ENCODE measurements at places on chromosomes 4 and X. TPM values are rescaled to one million over a fixed set of nuclear protein-coding genes. Genes with fewer than 3 reads are reported as not detected.
A peak's percentile ranks its signal among the peaks of the same experiment; 100 is the strongest.

OTC gene
- not detected for total RNA-seq

STPG2 gene
- total RNA-seq, result 2.5 TPM

ZFYVE28 gene
- 0.44 TPM for total RNA-seq

UBA1 gene
- total RNA-seq, result 246 TPM

TLR10 gene
- not detected for total RNA-seq

ASMT gene
- 0.31 TPM for total RNA-seq

HAND2 gene
- 1.5 TPM for total RNA-seq

PLK4 gene
- 12.6 TPM for total RNA-seq

ODAM gene
- total RNA-seq, result not detected

DNA sequence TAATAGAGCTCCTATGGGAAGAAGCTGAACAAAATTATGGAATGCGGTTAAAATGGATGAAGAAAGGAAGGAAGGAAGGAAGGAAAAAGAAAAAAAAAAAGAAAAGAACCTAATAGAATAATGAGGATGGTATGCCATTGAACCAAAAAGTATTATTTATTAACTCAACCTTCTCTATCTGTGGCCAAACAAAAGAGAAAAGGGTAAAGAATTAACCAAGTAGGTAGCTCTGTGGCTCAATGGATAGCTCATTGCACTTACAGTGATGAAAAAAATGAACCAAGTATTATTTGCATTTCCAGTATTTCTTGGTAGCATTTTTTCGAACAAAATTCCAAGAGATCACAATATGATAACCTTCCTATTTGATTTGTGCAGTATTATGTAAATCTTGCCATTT lies 56.9 kb upstream of the SLC39A8 start:
- no peak for DNase-seq

- peak; percentile 28 for DNase-seq
Measured at GRCh38 chr4:119314356-119314755, 7.6 kb downstream of the FABP2 start.

- DNase-seq, result no peak
Measured at GRCh38 chr4:154399259-154399974, 92.2 kb downstream of the DCHS2 start.

DNA sequence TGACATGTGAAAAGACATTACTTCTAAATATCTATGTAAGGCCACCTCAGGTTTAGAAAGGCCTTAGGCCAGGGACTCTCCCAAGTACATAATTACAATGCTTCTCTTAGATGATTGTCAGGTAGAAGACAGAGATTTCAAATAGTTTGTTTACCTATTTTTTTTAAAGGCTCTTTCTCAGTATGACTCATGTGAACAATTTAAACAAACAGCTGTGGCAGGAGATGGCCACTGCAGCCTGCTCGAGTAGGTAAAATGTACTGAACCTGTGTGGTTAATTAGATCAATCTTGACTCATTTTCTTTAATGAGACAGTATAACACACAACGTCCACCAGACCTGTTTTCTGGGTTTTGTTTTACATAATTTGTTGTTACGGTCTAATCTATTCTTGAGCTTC lies 50.2 kb downstream of the LEF1 start:
- DNase-seq, result no peak

- DNase-seq, result no peak
Measured at GRCh38 chrX:15790769-15791290, 546 bp downstream of the ZRSR2 start.

- DNase-seq, result no peak
Measured at GRCh38 chrX:12319003-12319519, 180.8 kb downstream of the FRMPD4 start.

GRCh38 chr4:15488136-15488535 lies 18.5 kb downstream of the CC2D2A start:
- DNase-seq, result no peak

DNA sequence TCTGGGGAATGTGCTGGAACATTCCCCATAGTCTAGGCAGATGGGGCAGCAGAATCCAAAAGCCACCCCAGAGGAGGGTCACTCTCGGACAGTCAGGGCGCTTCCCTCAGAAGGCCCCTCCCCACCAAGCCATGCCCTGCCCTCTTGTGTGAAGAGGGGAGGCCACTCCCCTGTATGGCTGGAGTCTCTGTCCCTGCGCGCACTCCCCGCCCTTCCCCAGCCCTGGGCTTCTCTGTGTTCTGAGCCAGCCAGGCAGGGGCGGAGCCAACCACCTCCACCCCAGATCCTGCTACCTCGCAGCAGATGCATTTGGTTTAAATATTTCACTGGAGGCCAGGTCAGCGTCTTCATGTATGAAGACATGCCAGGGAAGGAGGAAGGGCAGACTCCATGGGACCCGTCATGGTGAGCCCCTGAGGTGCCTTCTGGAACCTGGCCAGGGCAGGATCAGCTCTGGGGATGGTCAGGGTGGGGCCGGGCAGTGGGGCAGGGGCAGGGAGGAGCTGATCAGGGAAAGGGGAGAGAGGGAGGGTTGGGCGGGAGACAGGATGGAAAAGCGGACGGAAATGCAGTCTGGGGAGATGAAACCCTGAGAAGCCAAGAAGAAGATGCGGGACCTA lies 107.3 kb downstream of the ADRA2C start:
- no peak for DNase-seq

- no peak for DNase-seq
Measured at GRCh38 chrX:95057341-95057740, 1383.3 kb downstream of the FAM133A start.

GRCh38 chr4:122229857-122230256 lies 77.7 kb downstream of the BLTP1 start:
- no peak for DNase-seq

DNA sequence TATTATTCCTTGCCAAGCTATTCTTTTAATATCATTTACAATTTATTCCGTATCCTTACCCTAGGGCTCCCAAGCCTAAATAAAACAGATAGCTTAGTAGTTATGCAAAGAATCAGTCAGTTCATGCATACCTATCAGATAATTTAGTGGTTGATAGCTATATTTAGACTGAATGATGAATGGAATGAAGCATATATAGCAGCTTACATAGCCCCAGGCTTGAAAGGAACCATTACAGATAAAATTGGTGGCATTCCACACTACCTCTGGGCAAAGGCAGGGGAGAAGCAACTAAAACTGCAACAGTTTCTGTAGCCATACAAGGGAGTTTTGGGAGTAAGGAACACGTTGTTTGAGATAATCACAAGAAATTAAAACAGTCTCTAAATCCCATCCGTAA lies 2.7 kb downstream of the ACE2 start:
- DNase-seq, result no peak

DNA sequence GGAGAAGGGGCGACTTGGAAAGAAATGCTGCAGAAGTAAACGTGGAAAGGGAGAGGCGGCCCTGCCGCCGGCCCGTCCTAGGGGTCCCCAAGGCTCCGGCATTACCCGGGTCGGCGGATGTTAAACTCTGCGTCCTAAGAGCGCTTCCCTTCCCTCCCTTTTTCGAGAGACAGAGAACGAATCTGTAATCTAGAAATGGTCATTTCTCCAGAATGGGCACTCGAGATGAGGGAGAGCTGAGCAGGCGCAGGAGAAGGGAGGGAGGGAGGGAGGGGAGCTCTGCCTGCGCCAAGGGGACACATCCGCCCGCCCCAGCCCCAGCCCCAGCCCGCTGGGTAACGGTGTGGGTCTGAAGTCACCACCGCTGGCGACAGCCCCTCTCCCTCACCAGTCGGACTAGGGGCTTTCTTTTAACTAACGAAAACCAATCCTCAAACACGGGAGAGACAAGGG lies 1.7 kb downstream of the HCFC1 start:
- no peak for DNase-seq

- no peak for DNase-seq
Measured at GRCh38 chr4:184807797-184808712, 17.7 kb downstream of the ACSL1 start.

- no peak for DNase-seq
Measured at GRCh38 chrX:108447303-108447702, 7.7 kb downstream of the COL4A5 start.

- no peak for DNase-seq
Measured at GRCh38 chrX:8520178-8520577, 55.5 kb downstream of the VCX3B start.

- DNase-seq, result no peak
Measured at GRCh38 chr4:55920571-55920970, 28.2 kb upstream of the CEP135 start.

All from endothelial cell (in vitro differentiated cells).